Stimulated activated CD8-positive, alpha-beta memory T cell treated with anti-CD3 and anti-CD28 coated beads, Interleukin-4, amount 100 ng/mL, for 24 hours (primary cell): ENCODE measurements at places on chromosomes 6 and 20.

DNA sequence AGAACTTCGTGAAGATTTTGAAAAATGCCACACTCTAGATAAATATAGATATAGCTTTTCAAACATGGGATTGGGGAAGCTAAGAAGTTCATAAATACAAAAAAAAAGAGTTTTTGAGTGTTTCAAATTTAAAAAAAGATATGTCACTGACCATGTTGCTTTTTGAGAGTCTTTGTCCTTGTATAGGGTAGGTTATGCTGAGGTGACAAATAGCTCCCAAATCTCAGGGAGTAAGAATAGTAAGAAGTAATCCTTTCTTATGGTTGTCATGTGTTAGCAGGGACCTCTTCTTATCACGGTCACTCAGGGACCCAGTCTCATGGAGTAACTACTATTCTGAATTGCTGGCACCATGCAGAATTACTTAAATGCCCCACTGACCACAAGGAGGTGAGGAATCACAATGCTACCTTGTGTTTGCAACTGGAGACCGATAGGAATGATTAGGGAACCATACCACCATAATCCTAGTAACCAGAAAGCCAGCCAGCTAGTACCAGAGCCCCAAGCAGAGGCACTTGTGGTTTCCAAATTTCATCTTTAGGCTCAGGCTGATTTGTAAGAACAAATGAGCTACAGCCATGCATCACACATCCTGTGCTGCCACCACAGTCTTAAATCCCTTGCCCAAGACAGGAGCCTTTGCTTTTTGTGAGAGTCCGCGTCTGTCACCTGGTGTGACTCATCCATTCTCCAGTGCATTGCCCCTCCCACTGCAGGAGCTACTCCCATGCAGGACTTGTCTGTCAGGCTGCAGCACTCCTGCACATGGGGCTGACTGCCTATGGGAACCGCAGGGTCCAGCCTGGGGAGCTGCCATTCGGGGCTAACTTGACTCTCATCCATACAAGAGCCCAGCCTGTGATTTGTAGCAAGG lies 42.4 kb upstream of the ADGRF4 start:
- DNase-seq, result peak; percentile 29

GRCh38 chr6:100381111-100381510 lies 83.6 kb downstream of the SIM1 start:
- DNase-seq, result no peak

- DNase-seq, result no peak
These were observed 10.5 kb upstream of the MAP1LC3A start for GRCh38 chr20:34547844-34548613.

DNA sequence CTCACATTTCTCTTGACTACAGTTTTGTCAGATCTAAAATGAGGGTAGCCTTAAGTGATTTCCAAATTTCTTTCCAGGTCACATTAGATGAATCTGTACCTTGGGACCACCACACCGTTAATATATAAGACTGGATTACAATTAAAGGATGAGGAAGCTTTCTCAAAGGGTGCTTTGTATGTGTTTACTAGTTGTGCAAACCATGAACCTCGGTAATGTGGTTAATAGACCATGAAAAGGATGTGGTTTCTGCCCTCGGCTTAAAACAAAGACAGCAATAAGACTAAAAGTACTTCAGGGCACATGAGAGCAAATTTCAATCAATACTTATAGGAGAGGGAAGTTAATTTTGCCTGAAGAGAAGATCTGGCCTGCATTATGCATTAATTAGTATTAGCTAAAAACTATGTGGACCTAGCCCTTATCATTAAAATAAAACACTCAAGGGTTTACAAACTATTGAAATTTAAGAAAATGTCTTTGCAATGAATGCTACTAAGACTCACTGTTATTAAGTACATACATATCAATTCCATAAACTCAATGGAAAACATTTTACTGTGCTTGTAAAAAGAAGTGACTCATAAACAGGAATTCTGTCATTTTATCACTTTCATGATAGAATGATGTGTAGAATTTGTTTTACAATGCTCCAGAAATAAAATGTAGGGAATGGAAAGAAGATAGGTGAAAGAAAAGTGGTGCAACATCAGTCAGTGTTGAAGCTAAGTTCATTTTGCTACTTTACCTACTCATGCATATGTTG lies 936 bp upstream of the TMX4 start:
- no peak for DNase-seq

DNA sequence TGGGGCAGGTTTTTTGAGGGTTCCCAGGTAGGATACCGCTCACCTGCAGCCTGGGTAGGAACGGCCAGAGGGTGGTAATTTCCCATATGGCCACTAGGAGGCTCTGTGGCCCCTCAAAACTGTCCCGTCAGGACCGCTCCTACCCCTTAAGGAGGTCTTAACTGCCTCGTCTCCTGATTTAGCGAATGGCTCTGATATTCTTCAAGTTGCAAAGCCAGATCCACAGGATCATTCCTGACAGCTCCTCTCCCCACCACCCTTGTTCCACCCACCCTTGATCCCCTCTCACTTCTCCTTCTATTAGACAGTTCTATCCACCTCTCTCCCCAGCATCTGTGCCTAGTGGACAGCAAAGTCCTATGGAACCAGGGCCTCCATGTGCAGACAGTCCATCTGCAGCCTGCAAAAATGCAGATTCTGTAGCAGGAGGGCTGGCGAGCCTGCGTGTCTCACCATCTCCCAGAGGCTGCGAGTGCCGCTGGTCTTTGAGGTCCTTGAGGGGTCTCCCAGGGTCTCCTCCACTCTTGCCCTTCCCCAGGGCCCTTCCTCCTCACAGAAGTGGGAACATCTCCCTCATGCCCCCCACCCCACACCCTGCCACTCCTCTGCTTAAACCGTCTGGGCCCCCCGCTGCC lies 34.3 kb upstream of the ZBP1 start:
- DNase-seq, result peak; percentile 37

DNA sequence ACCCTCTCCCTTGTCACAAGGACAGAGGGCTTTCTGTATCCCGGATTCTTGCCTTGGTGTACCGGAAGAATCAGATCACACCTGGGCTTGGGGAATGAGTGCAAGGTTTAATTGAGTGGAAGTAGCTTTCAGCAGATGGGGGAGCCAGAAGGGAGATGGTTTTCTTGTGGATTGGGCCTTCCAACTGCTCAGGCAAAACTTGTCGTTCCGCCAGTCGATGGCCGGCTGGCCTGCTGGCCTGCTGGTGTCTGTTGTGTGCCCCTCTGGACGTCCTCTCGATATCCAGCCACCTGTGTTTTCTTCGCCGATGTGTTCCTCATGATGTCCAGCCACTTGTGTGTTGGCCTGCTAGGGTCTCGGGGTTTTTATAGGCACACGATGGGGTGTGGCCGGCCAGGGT lies 168.1 kb downstream of the CDKAL1 start:
- no peak for DNase-seq

GRCh38 chr20:18276821-18277220 lies 11.5 kb upstream of the ZNF133 start:
- peak; percentile 25 for DNase-seq

- DNase-seq, result no peak
These were observed 31.5 kb upstream of the IRAK1BP1 start for GRCh38 chr6:78835817-78836216.

- DNase-seq, result no peak
These were observed 61.9 kb upstream of the ATXN1 start for GRCh38 chr6:16822975-16823717.

DNA sequence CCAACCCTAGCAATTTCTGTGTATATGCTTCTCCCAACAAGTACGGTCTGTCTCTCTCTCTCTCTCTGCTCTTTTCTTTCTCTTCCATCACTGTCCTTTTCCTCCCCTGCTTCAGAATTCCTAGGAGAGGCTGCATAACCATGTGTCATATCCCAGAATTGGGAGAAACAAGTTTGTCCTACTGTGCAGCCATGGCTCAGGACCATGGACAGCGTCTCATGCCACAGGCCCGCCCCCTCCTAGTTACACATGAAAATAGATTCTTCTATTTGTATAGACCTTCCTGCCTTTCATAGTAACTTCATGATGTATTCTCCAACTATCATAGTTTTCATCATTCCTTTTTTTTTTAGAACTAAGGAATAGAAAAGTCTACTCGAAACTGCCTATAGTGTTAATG lies 98.0 kb downstream of the FNDC1 start:
- DNase-seq, result no peak

DNA sequence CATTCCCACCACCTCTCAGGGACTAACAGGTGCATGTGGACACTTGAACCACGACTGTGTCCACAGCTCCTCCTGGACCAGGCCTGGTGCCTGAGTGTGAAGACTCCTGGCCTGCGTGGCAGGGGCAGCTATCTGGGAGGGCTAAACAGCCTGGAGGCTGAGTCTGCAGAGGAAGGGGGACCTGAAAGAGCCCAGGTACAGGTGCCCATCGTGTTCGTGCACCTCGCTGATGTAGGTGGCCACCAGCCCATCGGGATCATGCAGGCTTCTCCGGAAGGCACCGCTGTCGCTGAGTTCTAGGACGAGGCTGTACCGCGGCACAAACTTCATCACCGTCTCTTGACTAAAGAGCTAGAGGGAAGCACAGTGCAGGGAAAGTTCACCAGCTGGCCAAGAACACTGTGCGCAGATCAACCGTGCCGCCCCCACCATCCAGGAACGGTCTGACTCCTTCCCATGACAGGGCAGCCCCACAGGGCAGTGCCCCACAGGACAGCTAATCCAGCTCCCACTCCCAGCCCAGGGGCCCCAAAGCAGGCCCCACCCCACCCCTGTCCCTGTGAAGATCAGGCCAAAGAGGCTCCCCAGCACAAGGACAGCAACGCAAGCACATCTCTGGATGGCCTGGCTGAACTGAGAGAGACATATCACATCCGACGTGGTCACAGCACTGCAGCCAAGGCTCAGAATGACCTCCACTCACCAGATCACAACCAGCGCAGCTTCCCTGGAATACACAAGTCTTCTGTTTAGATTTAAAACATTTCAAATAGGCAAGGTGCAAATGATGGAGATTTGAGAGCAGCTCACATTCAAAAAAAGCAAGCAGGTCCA lies 14.8 kb downstream of the CST7 start:
- no peak for DNase-seq

DNA sequence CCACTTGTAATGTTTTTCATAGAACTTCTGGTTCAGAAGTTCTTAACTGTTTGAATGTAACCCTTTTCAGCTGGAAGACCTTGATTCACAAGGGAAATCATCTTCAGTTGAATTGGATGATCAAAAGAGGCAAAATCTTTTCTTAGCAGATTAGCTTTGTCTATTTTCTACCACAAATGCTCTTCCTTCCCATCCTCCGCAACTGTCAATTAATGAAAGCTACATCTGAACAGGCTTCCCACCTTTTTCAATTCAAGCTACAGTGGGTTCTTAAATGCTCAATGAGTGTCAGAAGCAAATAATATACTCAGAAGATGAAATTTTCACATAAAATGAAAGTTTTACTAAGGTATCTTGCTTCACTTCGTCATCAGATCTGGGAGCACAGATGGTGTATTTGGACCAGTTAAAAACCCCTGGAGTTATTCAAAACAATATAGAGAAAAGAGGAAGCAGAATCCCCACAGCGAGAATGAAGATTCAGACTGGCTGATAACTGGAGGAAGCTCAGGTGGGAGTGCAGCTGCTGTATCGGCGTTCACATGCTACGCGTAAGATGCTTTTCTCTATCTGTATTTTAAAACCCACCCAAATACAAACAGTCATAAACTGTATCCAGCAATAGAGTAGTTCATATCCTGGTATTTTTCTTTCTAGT lies 19.4 kb downstream of the QRSL1 start:
- DNase-seq, result no peak

DNA sequence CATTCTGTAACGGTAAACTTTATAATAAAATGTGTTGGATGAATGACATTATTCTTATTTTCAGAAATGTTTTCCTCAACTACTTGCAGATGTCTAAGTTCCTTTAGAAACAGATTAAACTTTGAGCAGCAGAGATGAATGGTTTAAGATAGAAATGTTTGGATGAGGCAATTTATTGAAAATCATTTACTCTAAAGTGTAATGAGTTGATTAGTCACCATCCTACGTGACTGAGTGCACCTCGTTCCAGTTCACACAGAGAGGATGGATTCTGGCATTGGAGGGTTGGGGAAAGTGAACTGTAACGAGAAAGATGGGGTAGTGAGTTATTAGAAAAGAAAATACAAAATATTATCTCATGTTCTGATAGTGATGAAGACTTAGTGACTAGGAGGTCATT lies 28.7 kb downstream of the SMPDL3A start:
- DNase-seq, result no peak

GRCh38 chr20:17651760-17652388 lies 30.2 kb downstream of the RRBP1 start:
- no peak for DNase-seq

DNA sequence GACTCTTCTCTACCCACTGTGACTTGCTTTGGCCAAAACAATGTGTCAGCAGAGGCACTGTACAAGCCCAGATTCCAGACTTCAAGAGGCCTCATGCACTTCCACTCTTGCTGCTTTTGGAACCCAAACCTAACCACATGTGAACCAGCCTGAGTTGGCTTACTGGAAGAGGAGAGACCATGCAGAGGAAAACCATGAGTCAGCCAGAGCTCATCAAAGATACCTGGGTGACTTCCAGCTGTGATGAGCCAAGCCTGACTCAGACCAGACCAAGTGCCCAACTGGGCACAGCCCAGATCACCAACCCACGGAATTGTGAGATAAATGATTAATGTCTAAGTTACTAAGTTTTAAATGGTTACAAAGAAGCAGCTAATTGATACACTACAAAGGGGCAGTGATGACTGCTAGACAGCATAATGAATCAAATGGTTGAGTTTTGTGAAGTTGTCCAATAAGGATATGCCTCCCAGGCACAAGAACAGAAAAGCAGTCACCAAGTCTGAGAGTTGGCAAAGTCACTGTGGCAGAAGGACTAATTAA lies 16.2 kb upstream of the BEND6 start:
- no peak for DNase-seq

DNA sequence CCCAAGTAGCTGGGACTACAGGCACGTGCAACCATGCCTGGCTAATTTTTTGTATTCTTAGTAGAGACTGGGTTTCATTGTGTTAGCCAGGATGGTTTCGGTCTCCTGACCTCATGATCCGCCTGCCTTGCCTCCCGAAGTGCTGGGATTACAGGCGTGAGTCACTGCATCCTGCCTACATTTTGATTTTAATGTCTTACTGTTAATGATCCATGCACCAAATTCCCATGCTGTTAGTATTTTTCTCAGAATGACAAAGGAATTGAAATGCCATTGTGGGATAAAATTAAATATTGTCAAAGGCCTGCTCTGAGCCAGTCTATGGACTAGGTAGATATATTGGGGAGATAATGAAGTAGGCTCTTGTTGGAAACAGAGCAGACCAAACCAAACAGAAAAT lies 28.2 kb downstream of the CBFA2T2 start:
- DNase-seq, result no peak

- DNase-seq, result no peak
These were observed 17.2 kb downstream of the ZDHHC14 start for GRCh38 chr6:157398151-157398550.

GRCh38 chr6:113570161-113570560 lies 287.0 kb upstream of the MARCKS start:
- no peak for DNase-seq
